ENCODE measurements at places on chromosomes 2 and 18.

- no peak for DNase-seq
These were observed 9.1 kb upstream of the KLHL30 start for GRCh38 chr2:238129166-238130010.

- no peak for DNase-seq
These were observed 13.7 kb downstream of the SOS1 start for GRCh38 chr2:39107156-39107555.

DNA sequence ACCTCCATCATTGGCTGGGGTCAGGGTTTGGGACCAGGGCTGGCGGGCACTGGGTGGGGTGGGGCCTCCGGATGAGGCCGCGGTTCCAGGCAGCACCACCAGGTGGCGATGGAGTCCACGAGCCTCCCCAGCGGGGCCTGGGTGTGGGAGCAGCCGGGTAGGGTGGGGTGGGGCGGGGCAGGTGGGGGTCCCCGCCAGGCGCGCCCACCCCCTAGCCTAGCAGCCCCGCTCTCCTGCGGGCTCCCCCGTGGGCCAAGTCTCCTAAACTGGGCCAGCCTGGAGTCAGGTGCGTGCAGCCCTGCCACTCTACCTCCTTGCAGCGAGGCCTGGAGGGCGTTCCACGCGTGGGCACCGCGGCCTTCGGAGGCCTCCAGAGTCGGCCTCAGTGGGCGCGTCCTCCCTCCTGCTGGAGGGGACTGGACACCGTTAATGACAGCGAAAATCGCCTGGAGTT is 187.5 kb downstream of the TWIST2 start:
- DNase-seq: peak; percentile 56

GRCh38 chr2:102704531-102704930 is 57.3 kb upstream of the TMEM182 start:
- DNase-seq: no peak

GRCh38 chr18:38307914-38308313 is 742.3 kb upstream of the CELF4 start:
- DNase-seq: no peak
